ENCODE measurements at places on chromosomes 12 and 14. TPM values are rescaled to one million over a fixed set of nuclear protein-coding genes. Genes with fewer than 3 reads are reported as not detected.

DNA sequence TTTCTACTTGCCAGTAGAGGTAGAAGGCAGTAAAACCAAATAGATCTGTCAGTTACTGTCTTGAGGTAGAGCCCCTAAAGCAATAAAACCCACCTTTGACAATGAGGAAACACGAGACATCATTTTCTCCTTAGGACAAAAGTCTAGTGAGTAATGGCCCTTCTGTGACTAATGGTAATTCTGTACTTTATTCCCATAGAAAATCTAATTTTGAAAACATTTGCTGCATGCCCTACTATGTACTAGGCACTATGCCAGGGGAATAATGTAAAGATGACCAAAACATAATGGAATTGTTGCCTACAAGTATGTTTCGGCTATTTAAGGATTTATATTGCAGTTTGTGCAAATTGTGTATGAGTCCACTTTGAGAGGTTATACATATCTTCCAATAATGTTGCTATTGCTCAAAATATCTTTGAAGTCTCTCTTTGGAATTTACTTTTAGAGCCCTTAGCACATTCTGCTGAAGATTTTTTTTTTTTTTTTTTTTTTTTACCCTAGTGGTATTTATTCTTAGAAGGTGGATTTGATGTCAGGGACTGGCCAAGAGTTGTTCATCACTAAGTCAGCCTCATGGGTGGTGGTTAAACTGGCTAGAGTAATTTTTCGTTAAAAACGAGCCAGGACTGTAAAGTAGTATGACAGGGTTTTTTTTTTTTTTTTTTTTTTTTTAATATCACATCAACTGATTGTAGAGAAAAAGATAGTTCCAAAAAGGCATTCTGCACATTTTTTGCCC lies 109.7 kb downstream of the CRADD start:
- DNase-seq, result no peak

The TMEM179 gene
- total RNA-seq, result 4.6 TPM

DNA sequence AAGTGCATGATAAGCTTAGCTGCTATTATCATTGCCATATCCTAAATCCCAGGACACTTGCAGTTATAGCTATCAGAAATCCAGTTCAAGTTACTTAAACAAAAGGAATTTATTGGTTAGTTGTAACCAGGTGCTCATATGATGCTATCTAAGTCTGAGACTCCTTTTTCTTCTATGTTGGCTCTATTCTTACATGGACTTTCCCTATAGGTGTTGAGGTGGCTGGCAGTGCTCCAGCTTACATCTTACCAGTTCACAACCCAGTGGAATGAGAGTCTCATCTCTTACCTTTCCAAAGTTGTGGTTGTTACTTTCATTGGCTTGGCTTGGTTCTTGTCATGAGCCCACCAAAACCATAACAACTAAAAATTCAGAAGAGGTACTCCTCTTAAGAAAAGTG lies 94.6 kb downstream of the DACT1 start:
- DNase-seq, result no peak

- peak; percentile 81 for DNase-seq
These were observed 597 bp downstream of the MLF2 start for GRCh38 chr12:6752167-6752920.

DNA sequence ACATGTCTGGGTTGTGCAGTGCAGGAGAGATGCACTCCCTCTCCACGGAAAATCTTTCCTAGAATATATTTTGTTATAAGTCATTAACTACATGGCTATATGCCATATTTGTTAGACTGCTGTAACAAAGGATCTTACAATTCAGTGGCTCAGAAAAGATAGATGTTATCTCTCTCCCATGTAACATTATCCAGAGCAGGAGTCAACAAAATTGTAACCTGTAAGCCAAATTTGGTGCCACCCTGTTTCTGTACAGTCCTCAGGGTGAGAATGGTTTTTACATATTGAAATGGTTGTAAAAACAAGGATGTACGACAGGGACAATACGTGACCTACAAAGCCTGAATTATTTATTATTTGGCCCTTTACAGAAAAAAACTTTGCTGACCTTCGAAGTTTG lies 155.5 kb downstream of the KIF21A start:
- no peak for DNase-seq

DNA sequence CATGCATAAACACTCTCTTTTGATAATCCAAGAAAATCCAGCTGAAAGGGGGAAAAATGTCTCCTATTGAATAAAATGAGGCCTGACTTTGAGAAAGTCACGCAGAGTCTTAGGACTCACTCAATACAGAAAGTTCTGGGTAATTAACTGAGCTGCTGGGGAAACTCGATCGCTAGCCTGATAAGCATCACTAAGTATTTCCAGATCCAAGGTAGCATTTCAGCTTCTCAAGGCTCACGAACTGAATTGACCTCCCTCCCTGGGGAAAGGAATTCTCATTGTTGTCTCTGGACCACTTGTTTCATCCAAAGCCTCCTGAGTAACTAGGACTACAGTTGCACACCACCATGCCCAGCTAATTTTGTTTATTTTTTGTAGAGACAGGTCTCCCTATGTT lies 13.8 kb upstream of the ANAPC5 start:
- no peak for DNase-seq

The PPP1R3E gene
- 17.0 TPM for total RNA-seq

DNA sequence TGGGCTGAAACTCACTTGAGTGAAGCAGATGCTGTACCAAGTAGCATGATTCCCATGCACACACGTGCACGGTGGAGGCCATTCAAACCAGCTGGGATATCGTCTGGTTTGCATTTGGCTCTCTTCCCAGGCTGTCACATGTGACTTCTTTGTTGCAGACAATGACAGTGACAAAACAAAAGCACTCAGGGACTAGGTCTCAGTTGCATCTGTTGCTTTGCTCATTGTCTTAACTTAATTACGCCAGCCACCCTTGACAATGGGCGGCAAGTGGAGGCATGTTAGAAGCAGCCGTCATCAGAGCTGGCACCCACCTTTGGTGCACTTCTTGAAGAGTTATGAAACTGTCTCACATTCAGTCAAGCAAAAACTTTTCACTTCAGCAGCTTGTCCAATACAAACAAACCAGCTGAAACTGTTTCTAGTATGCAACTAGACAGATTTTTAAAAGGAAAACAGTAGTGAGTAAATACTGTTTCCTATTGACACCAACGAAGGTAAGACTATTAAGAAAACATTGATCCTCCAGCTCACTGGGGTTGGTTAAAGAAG lies 74.3 kb downstream of the IGF1 start:
- DNase-seq, result peak; percentile 45

GRCh38 chr14:56004323-56004722 lies 113.9 kb upstream of the PELI2 start:
- no peak for DNase-seq

GRCh38 chr12:10140001-10140400 lies 10.0 kb upstream of the CLEC7A start:
- no peak for DNase-seq

DNA sequence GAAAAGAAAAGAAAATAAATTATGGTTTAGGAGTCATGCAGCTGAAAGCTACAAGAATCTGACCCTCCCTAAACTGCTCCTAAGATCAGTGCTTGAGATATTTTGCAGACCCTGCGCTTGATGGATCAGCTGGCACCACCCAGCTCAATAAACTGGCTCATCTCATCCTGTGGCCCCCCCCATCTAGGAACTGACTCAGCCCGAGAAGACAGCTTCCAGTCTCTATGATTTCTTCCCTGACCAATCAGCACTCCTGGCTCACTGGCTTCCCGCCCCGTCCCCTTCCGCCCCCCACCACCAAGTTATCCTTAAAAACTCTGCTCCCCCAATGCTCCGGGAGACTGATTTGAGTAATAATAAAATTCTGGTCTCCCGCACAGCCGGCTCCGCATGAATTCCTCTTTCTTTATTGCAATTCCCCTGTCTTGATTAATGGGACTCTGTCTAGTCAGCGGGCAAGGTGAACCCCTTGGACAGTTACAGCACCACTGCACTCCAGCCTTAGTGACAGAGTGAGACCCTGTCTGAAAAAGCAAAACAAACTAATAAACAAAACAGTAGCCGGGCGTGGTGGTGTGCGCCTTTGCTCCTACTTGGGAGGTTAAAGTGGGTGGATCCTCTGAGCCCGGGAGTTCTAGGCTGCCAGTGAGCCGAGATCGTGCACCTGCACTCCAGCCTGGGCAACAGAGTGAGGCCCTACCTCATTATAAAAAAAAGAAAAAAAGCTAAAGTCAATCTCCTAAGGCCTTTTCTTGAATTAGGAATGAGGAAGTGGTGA lies 24.5 kb upstream of the SPTLC2 start:
- DNase-seq, result no peak

GRCh38 chr14:102777711-102778337 lies 575 bp downstream of the TRAF3 start:
- DNase-seq, result no peak
